Motor neuron (in vitro differentiated cells): ENCODE measurements at places on chromosomes 11 and 22. TPM values are rescaled to one million over a fixed set of nuclear protein-coding genes. Genes with fewer than 3 reads are reported as not detected.

Gene ZNF214
- 9.8 and 10.4 TPM in 2 replicates for total RNA-seq

Gene MPEG1
- total RNA-seq, result 1.3 and 1.4 TPM in 2 replicates

Gene SERHL2
- 2.8 and 3.7 TPM in 2 replicates for total RNA-seq

Gene ZNF215
- 1.4 and 2.6 TPM in 2 replicates for total RNA-seq

Gene MUC6
- 1.8 and 2.5 TPM in 2 replicates for total RNA-seq

Gene MSANTD4
- total RNA-seq, result 38.8 and 46.7 TPM in 2 replicates

Gene GCAT
- total RNA-seq, result 14.0 and 16.3 TPM in 2 replicates

Gene TNNT3
- total RNA-seq, result 0.26 TPM in 1 of 2 replicates, not detected in the other

Gene NOX4
- total RNA-seq, result 0.81 and 0.89 TPM in 2 replicates

Gene FAM227A
- total RNA-seq, result 6.3 and 7.1 TPM in 2 replicates

Gene TRIM6
- total RNA-seq, result 1.8 and 1.9 TPM in 2 replicates

Gene PANX1
- 15.0 and 18.1 TPM in 2 replicates for total RNA-seq

Gene BAIAP2L2
- 2.6 and 4.2 TPM in 2 replicates for total RNA-seq

Gene FGF4
- total RNA-seq, result 0.14 TPM in 1 of 2 replicates, not detected in the other

Gene APOL5
- total RNA-seq, result not detected in 2 replicates

Gene MS4A6E
- total RNA-seq, result not detected in 2 replicates

Gene NAV2
- total RNA-seq, result 2.5 and 4.3 TPM in 2 replicates

Gene GAL
- total RNA-seq, result 0.31 TPM in 1 of 2 replicates, not detected in the other

Gene SCARF2
- total RNA-seq, result 7.5 and 13.5 TPM in 2 replicates

Gene MRGPRE
- 0.18 TPM in 1 of 2 replicates, not detected in the other for total RNA-seq

Gene ARFIP2
- 55.0 and 58.0 TPM in 2 replicates for total RNA-seq

Gene LMO1
- not detected in 2 replicates for total RNA-seq

Gene OR2D2
- total RNA-seq, result 0.11 and 0.19 TPM in 2 replicates

Gene SCN2B
- 0.16 and 0.20 TPM in 2 replicates for total RNA-seq

Gene NCAM1
- total RNA-seq, result 382 and 498 TPM in 2 replicates

Gene PATE4
- total RNA-seq, result 0.46 and 0.52 TPM in 2 replicates

Gene TUBA8
- total RNA-seq, result 1.7 and 1.9 TPM in 2 replicates

Gene OR8B8
- not detected in 2 replicates for total RNA-seq

Gene OR8D4
- 0.17 TPM in 1 of 2 replicates, not detected in the other for total RNA-seq

Gene CELSR1
- total RNA-seq, result 0.71 and 1.1 TPM in 2 replicates

Gene CALCA
- total RNA-seq, result 3.2 and 3.8 TPM in 2 replicates

Gene ARL2
- 106 and 110 TPM in 2 replicates for total RNA-seq

Gene OR8H3
- total RNA-seq, result 0.49 TPM in 1 of 2 replicates, not detected in the other

Gene MPPED1
- 2.0 TPM in 2 replicates for total RNA-seq

Gene CCDC116
- total RNA-seq, result 0.25 and 0.81 TPM in 2 replicates

Gene AGBL2
- 0.97 and 1.3 TPM in 2 replicates for total RNA-seq

Gene MN1
- 4.1 and 4.2 TPM in 2 replicates for total RNA-seq

Gene GALNT18
- total RNA-seq, result 7.6 and 8.4 TPM in 2 replicates

Gene MRGPRX4
- not detected in 2 replicates for total RNA-seq

Gene CHRNA10
- total RNA-seq, result 1.3 and 1.6 TPM in 2 replicates

Gene WNT11
- total RNA-seq, result 3.9 and 4.3 TPM in 2 replicates

Gene MYO7A
- 6.6 and 9.4 TPM in 2 replicates for total RNA-seq

Gene FAM111B
- total RNA-seq, result 19.1 and 24.4 TPM in 2 replicates

Gene OR8G5
- total RNA-seq, result 0.31 TPM in 1 of 2 replicates, not detected in the other

Gene AQP11
- total RNA-seq, result 5.6 and 6.0 TPM in 2 replicates

Gene PKDREJ
- total RNA-seq, result 0.83 and 0.84 TPM in 2 replicates

Gene MGAT3
- 21.0 and 22.8 TPM in 2 replicates for total RNA-seq

Gene SAC3D1
- total RNA-seq, result 8.9 and 10.3 TPM in 2 replicates

Gene MS4A4E
- total RNA-seq, result 0.58 and 0.81 TPM in 2 replicates

Gene OR52N2
- total RNA-seq, result 0.66 TPM in 1 of 2 replicates, not detected in the other

Gene PLCB3
- total RNA-seq, result 5.4 and 5.6 TPM in 2 replicates

Gene PHF21B
- 31.4 and 34.4 TPM in 2 replicates for total RNA-seq

Gene CLCF1
- 0.88 and 1.2 TPM in 2 replicates for total RNA-seq

Gene MMP13
- total RNA-seq, result not detected in 2 replicates

Gene CASP1
- 0.27 TPM in 1 of 2 replicates, not detected in the other for total RNA-seq

Gene IL18
- 0.44 and 1.0 TPM in 2 replicates for total RNA-seq

Gene TBX1
- total RNA-seq, result not detected in 2 replicates

Gene SSTR3
- total RNA-seq, result 0.07 TPM in 1 of 2 replicates, not detected in the other

Gene TRIM3
- 28.5 and 30.3 TPM in 2 replicates for total RNA-seq

Gene PLAAT5
- 0.31 and 0.53 TPM in 2 replicates for total RNA-seq
